WTC11 (cell line): ENCODE measurements at places on chromosomes 5 and 9. TPM values are rescaled to one million over a fixed set of nuclear protein-coding genes. Genes with fewer than 3 reads are reported as not detected.

DNA sequence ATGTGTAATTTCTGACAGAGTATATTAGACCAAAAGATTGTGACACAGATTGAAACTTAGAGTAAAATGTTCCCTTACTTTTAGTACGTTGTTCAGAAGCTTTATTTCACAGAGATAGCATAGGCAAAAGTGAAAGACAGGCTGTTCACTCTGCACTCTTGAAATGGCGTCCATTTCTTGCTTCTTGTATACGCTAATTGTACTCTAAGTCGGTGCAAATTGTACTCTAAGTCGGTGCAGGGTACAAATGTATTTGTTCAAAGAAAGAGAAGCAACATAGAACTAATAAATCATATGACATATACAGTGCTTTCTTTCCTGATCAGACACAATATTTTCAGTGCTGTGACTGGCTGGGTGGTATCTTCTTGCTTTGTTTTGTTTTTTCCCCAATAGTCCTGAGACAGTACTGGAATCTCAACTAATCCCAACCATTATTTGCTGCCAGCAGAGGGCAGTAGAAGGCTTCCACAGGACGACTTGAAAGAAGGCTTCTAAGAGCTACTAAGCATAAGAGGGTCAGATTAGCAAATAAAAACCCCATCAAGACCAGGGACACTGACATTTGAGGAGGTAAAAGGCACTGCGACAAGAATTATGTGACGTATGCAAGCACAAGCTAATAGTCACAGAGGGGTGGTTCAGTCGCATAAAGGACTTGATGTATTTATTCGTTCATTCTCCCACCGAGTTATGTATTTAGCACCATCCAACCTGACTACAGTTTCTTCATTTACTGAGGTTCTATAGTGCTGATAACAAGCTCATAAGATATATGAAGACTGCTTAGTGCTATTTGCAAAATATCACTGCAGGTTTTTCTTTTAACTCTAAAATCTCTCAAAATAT is 831.8 kb downstream of the TAF11L14 start:
- peak; percentile 66 for DNase-seq

DNA sequence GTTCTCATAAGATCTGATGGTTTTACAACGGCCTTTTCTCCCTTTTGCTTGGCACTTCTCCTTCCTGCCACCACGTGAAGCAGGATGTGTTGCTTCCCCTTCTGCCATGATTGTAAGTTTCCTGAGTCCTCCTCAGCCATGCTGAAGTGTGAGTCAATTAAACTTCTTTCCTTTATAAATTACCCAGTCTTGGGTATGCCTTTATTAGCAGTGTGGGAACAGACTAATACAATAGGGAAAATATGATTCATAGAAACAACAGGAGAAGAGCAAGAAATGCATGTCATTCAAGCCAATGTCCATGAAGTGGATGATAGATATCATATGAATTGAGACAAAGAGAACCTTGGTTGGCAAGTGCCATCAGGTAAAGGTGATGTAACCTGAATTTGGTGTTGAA is 128.3 kb upstream of the HAPLN1 start:
- DNase-seq, result no peak

GRCh38 chr9:91220491-91221135 is 141.1 kb downstream of the AUH start:
- DNase-seq, result no peak

SMIM33 gene
- total RNA-seq, result not detected in 3 replicates

LCN15 gene
- total RNA-seq, result 0.52 to 1.0 TPM (median 0.96 TPM) in 3 replicates
